Cerebellar nuclear complex (tissue), 1 donor: ENCODE measurements at places on chromosomes 4 and X.

DNA sequence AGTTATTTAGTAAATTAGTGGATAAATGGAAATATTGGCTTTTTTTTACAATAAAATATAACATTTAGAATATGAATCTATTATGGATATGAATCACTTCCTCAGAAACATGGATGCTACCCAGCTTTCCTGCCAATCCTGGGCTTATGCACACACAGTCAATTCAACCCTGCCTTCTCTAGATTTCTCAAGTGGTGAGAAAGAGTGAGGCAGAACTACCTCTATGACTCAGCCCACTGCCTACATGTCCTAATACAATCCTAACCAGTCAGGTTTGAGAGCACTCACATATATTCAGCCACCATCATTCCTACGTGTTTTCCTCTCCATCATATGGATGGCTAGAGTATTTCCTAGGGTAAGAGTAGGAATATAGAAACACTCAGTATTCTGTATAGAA, 91.1 kb upstream of the ANKRD50 start:
- DNase-seq: no peak

DNA sequence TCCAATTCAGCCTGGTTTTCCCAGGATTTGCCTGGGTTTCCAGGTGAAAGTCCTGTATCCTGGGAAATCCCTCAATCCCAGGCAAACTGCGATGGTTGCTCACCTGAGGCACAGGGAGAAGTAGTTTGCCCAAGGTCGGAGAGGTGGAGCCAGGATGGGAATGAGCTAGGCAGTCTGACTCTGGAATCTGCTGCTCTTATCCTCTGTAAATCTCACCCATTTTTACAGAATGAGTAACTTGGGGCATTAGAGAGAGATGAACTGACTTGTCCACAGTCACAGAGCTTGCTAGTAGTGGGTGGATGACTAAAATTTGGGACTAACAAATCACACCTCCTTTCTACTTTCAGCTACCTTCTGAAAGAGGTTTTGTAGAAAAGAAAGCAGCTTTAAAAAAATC, 9.8 kb upstream of the ARX start:
- DNase-seq: no peak

- no peak for DNase-seq
Measured at GRCh38 chr4:141636771-141637460, 533 bp downstream of the IL15 start.

DNA sequence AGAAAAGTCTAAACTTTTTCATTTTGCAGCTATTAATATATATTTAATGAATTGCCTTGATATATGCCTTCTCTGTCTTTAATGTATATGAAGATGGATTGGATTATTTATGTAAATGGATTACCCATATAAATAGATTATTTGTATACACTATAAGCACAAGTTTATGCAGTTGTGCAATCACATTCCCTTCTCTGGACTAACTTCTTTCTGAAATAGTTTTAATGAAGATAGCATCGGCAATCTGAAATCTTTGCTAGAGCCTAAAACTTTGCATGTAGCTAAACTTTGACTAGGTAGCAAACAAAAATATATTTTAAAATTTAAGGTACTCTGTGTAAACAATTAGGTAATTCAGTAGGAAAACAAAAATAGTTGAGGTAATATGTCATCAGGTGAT, 127.8 kb downstream of the PCDH7 start:
- DNase-seq: no peak

DNA sequence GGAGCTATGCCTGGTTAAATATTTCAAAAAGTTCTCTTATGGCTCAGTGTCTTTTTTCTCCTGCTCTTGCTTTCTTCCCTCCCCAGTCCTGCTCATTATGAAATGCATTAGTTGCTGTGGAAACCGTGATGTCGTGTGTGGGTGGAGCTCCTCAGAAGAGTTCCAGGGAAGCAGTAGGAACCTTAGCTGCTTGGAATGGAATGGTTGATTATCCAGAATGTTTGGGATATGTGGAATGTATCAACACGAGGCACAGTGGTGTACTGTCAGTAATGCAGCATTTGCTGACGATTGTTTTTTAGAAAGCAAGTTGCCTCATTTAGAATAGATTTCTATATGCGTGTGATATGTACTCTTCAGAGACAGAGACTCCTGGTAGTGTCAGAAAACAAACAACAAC, 333.2 kb downstream of the ARHGAP10 start:
- no peak for DNase-seq

DNA sequence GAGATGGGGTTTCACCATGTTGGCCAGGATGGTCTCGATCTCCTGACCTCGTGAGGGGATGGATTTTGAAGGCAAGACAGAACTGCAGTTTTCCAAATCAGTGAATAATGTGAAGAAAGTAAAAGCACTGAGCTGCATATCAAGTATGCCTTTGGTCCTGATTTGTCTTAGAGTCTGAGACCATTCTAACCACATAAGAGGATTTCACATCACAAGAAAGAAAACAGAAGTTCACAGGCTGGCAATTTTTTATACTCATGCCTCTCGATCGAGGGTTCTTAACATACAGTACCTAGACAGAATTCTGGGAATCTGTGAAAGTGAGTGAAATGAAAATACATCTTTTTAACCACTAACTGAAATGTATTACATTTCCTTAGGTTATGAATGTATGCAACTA, 23.3 kb downstream of the CHIC2 start:
- DNase-seq: no peak
